Keratinocyte (primary cell): ENCODE measurements at places on chromosomes 6 and 20.
A peak's percentile ranks its signal among the peaks of the same experiment; 100 is the strongest.

DNA sequence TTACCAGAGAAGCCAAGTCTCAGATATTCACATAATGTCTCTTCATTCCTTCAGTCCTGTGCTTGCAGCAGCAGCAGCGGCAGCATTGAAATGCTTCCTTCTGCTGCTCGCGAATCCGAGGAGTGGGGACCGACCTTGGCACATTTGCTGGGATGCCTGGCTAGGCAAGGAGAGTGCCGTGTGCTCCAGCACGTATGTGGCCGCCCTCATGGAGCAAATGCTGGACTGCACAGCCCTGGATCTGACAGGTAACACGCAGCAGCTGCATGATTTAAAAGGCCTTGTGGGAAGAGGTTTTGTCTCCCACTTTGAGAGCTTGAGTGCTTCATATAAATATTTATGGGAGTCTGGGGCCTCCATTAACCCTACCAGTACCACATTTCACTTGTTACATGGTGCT, 9.9 kb downstream of the MAFB start:
- H3K36me3 ChIP-seq, result no peaks in the 10 kb centered on the region
- DNase-seq, result no peak
- H3K4me1 ChIP-seq, result no peaks in the 10 kb centered on the region
- no peak overlapping the region for H3K27ac ChIP-seq

DNA sequence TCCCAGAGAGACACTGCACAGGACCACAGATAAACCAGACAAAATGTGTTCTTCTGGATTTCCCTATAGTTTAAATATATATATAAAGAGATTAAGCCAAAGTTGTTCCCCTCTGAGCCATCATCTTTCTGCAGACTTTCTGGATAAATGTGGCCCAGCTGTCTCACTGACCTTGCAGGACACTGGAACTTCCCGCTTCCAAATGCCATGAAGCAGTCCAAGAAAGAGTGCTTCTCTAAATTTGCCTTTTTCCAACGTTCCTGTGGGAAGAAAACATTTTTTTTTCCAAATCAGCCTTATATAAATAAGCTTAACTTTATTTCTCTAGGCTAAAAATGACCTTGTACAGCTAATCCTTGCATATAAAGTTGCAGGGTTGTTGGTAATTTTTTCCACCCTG, 65.7 kb downstream of the CYP39A1 start:
- H3K4me3 ChIP-seq, result no peak overlapping the region
- H3K36me3 ChIP-seq, result no peaks in the 10 kb centered on the region
- H3K4me1 ChIP-seq, result no peaks in the 10 kb centered on the region
- DNase-seq, result no peak
- H3K27me3 ChIP-seq, result no peaks in the 10 kb centered on the region

DNA sequence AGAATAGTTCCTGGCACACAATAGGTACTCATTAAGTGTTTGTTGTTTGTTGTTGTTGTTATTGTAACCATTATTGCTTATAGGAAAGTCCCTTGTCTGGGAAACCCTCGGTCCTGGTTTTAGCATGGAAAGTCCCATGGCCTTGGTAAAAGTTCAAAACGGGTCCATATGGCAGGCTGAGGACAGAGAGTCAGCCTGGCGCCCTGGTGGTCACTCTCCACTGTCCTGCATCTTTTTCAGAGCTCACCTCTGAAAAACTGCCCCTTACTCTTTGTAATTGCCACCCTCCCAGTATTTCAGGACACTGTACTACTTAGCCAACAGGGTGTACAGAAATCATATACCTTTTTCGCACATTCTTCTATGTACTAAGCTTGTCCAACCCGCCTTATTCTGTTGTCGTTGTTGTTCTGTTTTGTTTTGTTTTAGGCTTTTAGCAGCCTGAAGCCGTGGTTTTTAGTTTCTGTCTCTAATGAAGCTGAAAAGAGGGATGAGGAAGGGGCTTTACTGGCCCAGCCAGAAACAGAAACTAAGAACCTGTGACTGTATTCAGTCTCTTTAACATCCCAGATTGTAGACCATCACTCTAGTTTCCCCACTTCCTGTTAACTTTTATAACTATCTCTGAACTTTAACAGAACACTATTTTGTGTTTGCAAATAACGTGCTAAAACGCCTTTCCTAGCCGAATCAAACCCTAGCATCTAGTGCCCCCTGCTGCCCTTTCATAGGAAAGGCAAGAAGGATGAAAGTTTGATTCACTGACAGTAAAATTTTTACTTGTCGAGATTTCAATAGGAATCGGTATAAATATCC, 7.6 kb upstream of the TMEM14A start:
- H3K4me3 ChIP-seq, result peak overlapping the region; percentile 57
- H3K36me3 ChIP-seq, result no peaks in the 10 kb centered on the region
- peak; percentile 15 for DNase-seq
- no peaks in the 10 kb centered on the region for H3K27me3 ChIP-seq

DNA sequence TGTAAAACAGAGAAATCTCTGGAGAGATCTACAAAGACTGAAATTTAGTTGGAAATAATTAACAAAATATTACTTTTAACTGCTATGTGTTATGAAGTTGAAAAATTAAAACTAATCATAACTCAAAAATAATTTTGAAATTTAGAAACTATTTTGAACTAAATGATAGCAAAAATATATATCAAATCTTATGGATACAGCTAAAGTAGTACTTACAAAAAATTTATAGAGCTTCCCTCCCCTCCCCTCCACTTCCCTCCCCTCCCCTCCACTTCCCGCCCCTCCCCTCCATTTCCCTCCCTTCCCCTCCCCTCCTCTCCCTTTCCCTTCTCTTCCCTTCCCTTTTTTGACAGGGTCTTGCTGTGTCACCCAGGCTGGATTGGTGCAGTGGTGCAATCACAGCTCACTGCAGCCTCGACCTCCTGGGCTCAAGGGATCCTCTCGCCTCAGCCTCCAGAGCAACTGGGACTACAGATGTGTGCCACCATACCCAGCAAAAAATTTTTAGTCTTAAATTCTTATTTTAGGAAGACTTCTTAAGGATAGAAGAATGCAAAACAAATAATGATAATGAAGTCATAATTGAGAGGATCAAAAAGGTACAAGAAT, 87.2 kb upstream of the RGS17 start:
- H3K4me3 ChIP-seq, result no peak overlapping the region
- H3K4me1 ChIP-seq, result no peaks in the 10 kb centered on the region
- DNase-seq, result no peak
- no peak overlapping the region for H3K27ac ChIP-seq

DNA sequence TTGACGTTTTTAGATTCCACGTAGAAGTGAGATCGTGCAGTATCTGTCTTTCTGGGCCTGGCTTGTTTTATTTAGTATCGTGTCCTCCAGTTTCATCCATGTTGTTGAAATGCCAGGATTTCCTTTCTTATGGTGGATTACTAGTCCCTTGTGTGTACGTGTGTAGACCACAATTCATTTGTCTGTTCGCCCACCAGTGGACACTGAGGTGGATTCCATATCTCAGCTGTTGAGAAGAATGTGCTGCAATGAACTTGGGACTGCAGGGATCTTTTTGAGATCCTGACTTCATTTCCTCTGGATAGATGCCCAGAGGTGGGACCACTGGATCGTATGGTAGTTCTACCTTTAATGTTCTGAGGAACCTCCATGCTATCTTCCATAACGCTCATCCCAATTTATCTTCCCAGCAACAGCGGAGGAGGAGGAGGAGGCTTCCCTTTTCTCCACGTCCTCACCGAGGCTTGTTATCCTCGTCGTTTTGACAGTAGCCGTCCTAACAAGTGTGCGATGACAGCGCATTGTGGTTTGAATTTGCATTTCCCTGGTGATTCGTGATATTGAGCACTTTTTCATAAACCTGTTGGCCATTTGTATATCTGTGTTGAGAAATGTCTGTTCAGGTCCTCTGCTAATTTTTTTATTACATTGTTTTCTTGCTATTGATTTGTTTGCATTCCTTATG, 62.4 kb downstream of the CDH4 start:
- no peak for DNase-seq
- no peaks in the 10 kb centered on the region for H3K27me3 ChIP-seq
- no peak overlapping the region for H3K4me3 ChIP-seq
- no peaks in the 10 kb centered on the region for H3K36me3 ChIP-seq
- H3K4me1 ChIP-seq, result peaks cover 13% of the 10 kb centered on the region

GRCh38 chr6:65416621-65417020, 290.4 kb downstream of the EYS start:
- no peaks in the 10 kb centered on the region for H3K27me3 ChIP-seq
- no peak for DNase-seq
- no peaks in the 10 kb centered on the region for H3K36me3 ChIP-seq

DNA sequence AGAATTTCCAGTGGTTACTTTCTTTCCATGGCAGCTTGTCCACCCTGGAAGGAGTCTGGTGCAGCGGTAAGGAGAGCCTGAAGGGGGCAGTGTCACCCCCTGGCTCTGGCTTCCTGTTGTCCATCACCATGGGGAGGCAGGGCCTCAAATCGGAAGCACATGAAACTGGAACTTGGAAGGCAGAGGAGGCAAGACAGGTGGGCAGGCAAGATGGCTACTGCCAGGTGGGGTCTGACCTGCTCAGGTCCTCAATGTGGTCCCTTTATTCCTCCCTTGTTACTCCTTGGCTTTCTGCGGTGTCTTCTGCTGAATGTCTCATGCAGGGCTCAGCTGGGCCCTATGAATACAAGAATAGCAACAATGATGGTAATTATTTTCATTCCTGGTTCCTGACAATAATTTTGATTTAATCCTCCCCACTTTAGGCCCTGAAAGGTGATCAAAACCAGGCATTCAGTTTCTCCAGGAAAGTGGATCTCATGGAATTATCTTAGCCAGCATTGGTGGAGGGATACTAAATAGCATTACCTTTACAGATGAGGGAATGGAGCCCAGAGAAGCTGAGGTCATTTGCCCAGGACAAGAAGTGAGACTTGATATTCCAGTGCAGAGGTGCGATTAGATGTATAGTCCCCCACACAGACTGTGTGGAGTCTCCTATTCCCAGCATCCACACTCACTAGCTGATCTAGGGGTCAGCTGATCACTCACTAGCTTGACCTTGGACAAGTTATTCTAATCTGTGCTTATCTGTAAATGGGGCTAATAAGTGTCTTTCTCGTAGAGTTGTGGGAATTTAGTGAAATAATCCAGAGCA, 17.6 kb upstream of the SNAI1 start:
- no peak for DNase-seq
- no peak overlapping the region for H3K4me3 ChIP-seq
- H3K36me3 ChIP-seq, result no peaks in the 10 kb centered on the region
- no peaks in the 10 kb centered on the region for H3K27me3 ChIP-seq

GRCh38 chr6:44470115-44470464, 82.6 kb downstream of the CDC5L start:
- DNase-seq, result no peak
- H3K4me3 ChIP-seq, result no peak overlapping the region
- H3K27me3 ChIP-seq, result no peaks in the 10 kb centered on the region

DNA sequence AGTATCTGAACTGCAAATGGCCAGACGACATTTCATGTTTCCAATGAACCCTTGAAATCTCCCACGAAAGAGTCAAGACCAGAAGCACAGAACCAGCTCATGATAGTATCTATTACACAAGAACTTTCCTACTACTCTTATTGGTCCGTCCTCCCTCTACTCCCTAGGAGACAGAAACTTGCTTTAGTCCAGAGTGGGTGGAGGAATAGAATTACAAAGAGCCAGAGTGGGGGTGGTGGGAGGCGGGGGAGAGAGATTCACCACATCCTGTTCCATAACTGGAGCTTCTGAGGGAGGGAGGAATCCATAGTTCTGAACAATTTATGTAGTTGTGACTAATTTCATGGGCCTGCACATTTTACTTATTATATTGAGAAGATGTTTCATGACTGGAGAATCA, 18.5 kb upstream of the WFDC10A start:
- no peak overlapping the region for H3K4me3 ChIP-seq
- no peaks in the 10 kb centered on the region for H3K27me3 ChIP-seq
- DNase-seq, result peak; percentile 26
- peak overlapping the region; percentile 26 for H3K27ac ChIP-seq
